ENCODE measurements at places on chromosomes 5 and 9. TPM values are rescaled to one million over a fixed set of nuclear protein-coding genes. Genes with fewer than 3 reads are reported as not detected.

The KCTD16 gene
- 0.33 TPM for polyA plus RNA-seq

The TRMT10B gene
- 26.0 TPM for polyA plus RNA-seq

The OR1Q1 gene
- polyA plus RNA-seq, result not detected

The ADAMTS13 gene
- polyA plus RNA-seq, result 11.1 TPM

The PCDHB7 gene
- 4.5 TPM for polyA plus RNA-seq

The MRRF gene
- 42.7 TPM for polyA plus RNA-seq

The SOHLH1 gene
- polyA plus RNA-seq, result not detected

All from left lung (tissue), 14 donors.